ENCODE measurements at places on chromosomes 1 and 21.

- peak overlapping the region; percentile 61 for H3K4me3 ChIP-seq
- peak overlapping the region; percentile 92 for H3K27ac ChIP-seq
- H3K27me3 ChIP-seq, result no peaks in the 10 kb centered on the region
- DNase-seq, result no peak
- peaks cover 5% of the 10 kb centered on the region for H3K4me1 ChIP-seq
These were observed 904 bp upstream of the FHL3 start for GRCh38 chr1:38006008-38006828.

DNA sequence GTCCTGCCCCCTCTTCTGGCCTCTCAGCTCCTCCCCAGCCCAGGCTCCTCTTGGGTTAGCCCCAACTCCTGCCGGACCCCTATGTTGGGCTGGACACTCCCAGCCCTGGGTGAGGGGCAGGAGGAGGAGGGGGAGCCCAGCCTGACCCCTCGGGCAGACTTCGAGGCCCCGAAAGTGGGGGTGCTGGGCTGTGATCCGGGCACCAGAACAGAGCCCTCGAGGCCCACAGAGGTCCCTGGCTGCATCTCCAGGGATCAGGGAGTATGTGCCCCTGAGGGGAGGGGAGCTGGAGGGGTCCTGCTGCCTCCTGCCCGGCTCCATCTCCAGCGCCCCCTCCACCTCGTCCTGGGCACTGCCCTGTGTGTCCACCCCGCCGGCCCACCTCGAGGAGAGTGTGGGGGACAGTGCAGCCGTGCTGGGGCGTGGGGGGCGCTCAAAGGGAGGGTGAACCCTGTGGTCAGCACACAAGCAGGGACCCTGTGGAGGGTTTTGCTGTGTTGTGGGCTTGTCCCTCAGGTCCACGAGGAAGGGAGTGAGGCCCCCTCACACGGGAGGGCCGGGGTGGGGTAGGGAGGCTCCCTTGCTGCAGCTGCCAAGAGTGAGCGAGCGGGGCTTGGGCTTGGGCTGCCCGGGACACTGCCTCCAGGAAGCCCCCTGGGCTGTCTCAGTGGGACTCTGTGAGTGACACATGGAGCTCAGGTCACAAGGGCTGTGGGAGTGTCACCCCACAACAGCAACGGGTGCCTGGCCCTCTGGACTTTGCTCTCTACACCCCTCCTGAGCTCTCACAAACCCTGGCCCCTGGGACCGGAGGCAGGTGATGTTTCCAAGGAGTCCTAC is 54.4 kb downstream of the COL18A1 start:
- H3K27ac ChIP-seq, result no peak overlapping the region
- no peaks in the 10 kb centered on the region for H3K36me3 ChIP-seq
- no peaks in the 10 kb centered on the region for H3K27me3 ChIP-seq
- DNase-seq, result no peak
- no peak overlapping the region for H3K4me3 ChIP-seq

DNA sequence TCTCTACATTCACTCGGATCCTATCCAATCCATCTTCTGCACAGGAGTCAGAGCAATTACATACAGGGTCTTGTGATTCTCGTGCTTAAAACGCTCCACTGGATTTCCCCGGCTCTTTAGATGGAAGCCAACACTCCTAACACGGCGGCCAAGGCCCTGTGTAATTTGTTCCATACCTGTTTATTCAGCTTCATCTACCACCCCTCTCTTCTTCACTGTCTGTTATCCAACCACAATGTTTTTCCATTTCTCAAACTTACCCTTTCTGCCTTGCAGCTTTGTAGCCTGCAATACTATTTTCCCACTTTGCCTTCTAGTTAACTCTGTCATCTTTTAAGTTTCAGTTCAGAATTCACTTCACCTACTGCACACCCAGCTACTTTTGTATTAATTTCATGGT is 249.6 kb upstream of the USP25 start:
- no peak overlapping the region for H3K27ac ChIP-seq
- H3K4me1 ChIP-seq, result no peaks in the 10 kb centered on the region
- no peak overlapping the region for H3K4me3 ChIP-seq
- no peaks in the 10 kb centered on the region for H3K36me3 ChIP-seq

- no peak for DNase-seq
- peak overlapping the region; percentile 34 for H3K27ac ChIP-seq
These were observed 6.3 kb downstream of the ARID1A start for GRCh38 chr1:26701995-26702679.

DNA sequence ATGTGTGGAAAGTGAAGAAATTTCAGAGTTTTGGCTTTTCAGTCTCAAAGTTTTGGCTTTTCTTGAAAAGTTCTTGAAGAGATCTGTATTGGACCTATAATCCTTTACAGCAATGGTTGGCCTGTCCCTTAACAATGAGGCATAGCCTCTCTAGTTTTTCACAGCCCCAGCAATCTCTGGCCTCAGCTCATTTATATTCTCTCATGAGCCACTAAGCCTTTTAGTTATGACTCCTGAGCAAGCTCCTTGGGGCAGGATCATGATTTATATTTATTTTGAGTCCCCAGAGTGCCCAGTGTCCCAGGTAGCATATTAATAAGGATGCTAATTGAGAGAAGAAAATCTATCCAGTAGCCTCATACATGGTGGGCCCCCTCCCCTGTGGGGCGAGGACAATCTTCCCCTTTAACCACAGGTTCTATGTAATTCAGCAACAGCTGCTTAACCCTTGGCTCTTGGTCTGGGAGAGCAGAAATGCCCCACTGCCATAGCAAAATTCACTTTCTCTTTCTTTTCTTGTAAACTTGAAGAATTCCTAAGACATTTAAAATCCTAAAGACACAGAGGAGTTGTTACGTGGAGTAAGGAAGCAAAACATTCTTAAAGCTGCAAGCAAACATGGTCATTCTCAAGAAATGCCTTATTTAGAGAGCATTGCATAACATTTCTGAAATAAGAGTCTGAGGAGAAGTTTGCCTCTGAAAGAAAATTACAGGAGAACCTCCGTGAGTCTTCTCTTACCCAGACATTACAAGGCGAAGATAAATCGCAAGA is 6.3 kb downstream of the NGF start:
- no peak overlapping the region for H3K4me3 ChIP-seq
- DNase-seq, result no peak
- H3K4me1 ChIP-seq, result no peaks in the 10 kb centered on the region
- no peaks in the 10 kb centered on the region for H3K36me3 ChIP-seq
- peak overlapping the region; percentile 40 for H3K27ac ChIP-seq

GRCh38 chr1:58805716-58806571 is 22.1 kb upstream of the JUN start:
- H3K36me3 ChIP-seq, result no peaks in the 10 kb centered on the region
- no peaks in the 10 kb centered on the region for H3K27me3 ChIP-seq
- no peak overlapping the region for H3K27ac ChIP-seq

DNA sequence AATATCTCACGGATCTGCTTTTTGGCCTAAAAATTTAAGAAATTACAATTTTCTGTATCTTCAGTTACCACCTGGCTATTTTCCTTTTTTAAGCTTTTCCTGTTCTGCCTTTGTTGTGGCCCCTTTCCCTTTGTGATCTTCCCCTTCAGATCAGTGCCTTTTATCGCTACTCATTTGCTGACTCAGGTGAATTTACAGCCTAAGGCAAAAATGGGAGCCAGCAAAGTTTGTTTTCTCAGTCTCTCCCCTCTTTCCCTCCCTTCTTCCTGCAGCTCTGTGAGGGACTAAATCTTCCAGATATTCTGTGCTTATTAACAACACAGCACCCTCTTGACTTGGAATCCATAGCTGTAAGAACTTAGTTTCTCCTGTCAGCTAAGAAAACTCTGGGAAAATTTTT is 5.3 kb upstream of the PRRC2C start:
- H3K4me1 ChIP-seq, result no peaks in the 10 kb centered on the region
- no peak for DNase-seq
- no peaks in the 10 kb centered on the region for H3K36me3 ChIP-seq
- H3K27ac ChIP-seq, result no peak overlapping the region

DNA sequence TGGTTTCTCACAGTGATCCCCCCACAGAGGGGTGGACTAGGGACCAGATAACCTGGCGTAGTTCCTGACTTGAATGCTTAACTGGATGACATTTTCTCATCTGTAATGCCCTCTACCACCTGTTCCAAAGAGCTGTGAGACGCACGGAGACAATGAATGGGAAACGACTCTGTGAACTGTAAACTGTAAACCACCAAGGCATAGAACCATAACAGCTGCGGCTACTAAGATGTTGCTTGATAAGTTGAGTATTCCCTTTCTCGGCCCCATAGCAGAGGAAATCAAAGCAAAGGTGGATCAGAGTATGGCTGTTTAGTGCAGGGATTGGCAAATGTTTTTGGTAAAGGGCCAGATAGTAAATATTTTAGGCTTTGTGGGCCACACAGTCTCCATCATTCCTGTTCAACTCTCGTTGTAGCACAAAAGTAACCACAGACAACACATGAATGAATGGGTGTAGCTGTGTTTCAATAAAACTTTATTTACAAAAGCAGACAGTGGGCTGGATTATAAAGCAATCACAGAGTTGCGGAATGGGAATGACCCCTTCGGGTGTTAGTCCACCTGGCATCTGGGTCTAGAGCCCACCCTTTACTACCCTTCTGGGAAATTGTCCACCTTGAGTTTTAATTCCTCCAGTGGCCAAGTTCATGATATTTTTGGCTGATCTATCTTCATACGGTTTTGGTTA is 315.2 kb downstream of the RPS6KC1 start:
- H3K4me1 ChIP-seq, result no peaks in the 10 kb centered on the region
- no peaks in the 10 kb centered on the region for H3K27me3 ChIP-seq
- no peak for DNase-seq
- no peak overlapping the region for H3K4me3 ChIP-seq
- no peaks in the 10 kb centered on the region for H3K36me3 ChIP-seq

DNA sequence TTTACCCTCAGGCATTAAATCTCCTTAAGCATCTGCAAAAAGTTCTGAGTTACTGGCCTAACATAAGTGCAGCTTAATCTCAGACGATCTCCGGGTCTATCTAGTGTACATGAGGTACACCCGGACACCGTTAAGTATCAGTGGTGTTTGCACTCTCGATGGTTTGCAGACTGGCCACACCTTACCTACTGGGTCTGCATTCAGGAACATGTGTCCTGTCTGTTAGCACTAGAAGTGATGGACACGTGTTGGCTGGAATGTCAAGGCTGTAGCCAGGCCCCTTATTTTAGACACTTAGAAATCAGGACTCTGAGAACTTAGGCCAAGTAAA is 783 bp upstream of the AGL start:
- H3K4me3 ChIP-seq, result peak overlapping the region; percentile 85
- no peaks in the 10 kb centered on the region for H3K4me1 ChIP-seq
- DNase-seq, result no peak
- peak overlapping the region; percentile 89 for H3K27ac ChIP-seq

GRCh38 chr1:23124259-23125026 is 44.2 kb downstream of the LUZP1 start:
- H3K27me3 ChIP-seq, result no peaks in the 10 kb centered on the region
- no peak for DNase-seq
- no peaks in the 10 kb centered on the region for H3K36me3 ChIP-seq

GRCh38 chr1:247400685-247401084 is 15.3 kb upstream of the NLRP3 start:
- H3K4me1 ChIP-seq, result no peaks in the 10 kb centered on the region
- no peaks in the 10 kb centered on the region for H3K36me3 ChIP-seq
- no peak overlapping the region for H3K27ac ChIP-seq
- H3K27me3 ChIP-seq, result no peaks in the 10 kb centered on the region

- no peaks in the 10 kb centered on the region for H3K27me3 ChIP-seq
- H3K4me1 ChIP-seq, result no peaks in the 10 kb centered on the region
- H3K27ac ChIP-seq, result no peak overlapping the region
- H3K36me3 ChIP-seq, result no peaks in the 10 kb centered on the region
These were observed 2.7 kb upstream of the PRKACB start for GRCh38 chr1:84141182-84142003.

GRCh38 chr1:76465030-76465429 is 390.5 kb downstream of the ST6GALNAC3 start:
- no peak for DNase-seq
- H3K4me3 ChIP-seq, result no peak overlapping the region
- H3K36me3 ChIP-seq, result no peaks in the 10 kb centered on the region
- H3K4me1 ChIP-seq, result no peaks in the 10 kb centered on the region
- no peaks in the 10 kb centered on the region for H3K27me3 ChIP-seq
- H3K27ac ChIP-seq, result no peak overlapping the region

DNA sequence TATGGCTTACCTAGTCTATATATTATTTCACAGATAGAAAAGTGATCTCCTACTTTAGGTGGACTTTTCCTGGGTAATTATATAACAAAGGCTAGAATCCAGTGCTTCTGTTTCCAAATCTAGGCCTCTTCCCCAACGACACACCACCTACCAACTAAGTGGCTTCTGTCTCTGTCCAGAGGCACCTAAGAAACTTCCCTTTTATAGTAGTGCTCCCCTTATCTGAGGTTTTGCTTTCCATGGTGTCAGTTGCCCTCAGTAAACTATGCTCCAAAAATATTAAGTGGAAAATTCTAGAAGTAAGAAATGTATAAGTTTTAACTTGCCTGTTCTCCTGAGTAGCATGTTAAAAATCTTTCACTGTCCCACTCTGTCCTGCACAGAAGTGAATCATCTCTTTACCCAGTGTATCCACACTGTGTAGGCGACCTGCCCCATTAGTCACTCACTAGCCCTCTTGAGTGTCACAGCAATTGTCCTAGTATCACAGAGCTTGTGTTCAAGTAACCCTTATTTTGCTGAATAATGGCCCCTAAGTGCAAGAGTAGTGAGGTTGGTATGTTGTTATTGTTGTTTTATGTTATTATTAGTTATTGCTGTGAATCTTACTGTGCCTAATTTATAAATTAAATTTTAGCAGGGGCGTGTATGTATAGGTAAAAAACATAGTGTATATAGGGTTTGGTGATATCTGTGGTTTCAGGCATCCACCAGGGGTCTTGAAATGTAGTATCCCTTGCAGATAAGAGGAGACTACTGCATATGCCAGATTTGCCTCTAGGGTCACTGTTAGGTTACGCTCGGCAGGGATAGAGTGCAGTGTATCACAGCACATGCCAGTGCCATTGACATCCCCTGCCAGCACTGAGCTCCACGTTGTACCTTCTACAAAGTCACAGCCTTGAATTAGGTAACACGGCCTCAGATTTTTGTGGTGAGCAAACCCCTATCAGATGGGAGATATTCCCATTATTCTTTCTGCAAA is 14.7 kb upstream of the CD53 start:
- H3K27ac ChIP-seq, result no peak overlapping the region
- H3K4me1 ChIP-seq, result no peaks in the 10 kb centered on the region
- H3K27me3 ChIP-seq, result no peaks in the 10 kb centered on the region

DNA sequence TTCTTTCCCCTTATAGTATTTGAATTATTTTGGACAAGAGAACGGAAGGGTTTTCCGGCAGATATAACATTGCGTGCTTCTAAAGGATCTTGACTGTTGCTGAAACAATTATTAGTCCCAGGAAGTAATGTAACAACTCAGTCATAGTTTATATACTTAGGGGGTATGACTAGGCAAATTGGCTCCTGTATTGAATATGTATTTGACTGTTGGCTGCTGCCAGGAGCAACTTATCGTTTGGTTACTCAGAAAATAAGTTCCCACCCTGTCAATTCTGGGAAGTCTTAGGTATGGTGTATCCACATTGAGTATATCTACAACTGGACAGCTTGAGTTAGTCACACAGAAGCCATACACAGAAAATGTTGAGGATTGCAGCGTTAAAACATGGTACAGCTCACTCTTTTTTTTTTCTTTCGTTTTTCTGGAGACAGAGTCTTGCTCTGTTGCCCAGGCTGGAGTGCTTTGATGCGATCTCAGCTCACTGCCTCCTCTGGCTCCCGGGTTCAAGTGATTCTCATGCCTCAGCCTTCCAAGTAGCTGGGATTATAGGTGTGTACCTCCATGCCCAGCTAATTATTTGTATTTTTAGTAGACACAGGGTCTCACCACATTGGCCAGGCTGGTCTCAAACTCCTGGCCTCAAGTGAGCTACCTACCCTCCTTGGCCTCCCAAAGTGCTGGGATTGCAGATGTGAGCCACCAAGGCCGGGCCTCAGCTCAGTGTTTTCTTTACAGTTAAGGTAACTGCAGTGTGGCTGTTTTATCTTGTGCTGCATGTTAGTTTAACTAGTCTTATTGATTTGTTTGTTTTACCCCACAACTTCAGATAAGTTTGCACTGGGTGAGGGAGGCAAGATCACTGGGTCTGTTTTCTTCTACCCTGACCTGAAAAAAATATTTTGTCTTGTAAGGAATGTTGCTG is 10.2 kb downstream of the SMAP2 start:
- H3K27ac ChIP-seq, result peak overlapping the region; percentile 74
- H3K4me1 ChIP-seq, result no peaks in the 10 kb centered on the region
- H3K27me3 ChIP-seq, result no peaks in the 10 kb centered on the region
